ENCODE measurements at places on chromosomes 1 and 21. TPM values are rescaled to one million over a fixed set of nuclear protein-coding genes. Genes with fewer than 3 reads are reported as not detected.

The DENND4B gene
- 84.7 TPM for total RNA-seq

The ETS2 gene
- 186 TPM for total RNA-seq

The UBQLN4 gene
- total RNA-seq = 25.0 TPM

DNA sequence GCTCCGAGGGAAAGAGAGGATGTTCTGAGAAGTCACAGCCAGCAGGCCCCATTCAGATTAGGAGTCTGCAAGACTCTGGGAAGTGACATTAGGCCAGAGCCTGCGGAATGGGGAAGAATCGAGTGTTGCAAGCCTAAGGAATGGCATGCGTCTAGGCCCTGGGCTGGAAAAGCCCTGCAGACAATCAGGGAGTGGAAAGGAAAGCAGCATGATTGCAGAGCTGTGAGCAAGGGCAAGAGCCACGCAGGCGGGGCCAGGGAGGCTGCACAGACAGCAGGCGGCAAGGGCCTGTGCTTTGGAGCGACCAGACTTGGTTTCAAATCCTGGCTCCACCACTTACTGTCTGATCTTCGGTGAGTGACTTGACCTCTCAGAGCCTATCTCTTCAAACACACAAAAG lies 118.2 kb downstream of the RRAGC start:
- H3K27me3 ChIP-seq = no peaks in the 10 kb centered on the region
- no peaks in the 10 kb centered on the region for H3K4me1 ChIP-seq
- H3K36me3 ChIP-seq = no peaks in the 10 kb centered on the region

- peaks cover 26% of the 10 kb centered on the region for H3K4me1 ChIP-seq
- H3K27ac ChIP-seq = no peak overlapping the region
- DNase-seq = no peak
- H3K36me3 ChIP-seq = no peaks in the 10 kb centered on the region
These were observed 175.9 kb downstream of the PRDM16 start for GRCh38 chr1:3244927-3245315.

GRCh38 chr1:11670747-11671146 lies 6.7 kb downstream of the FBXO6 start:
- H3K36me3 ChIP-seq = peaks cover 46% of the 10 kb centered on the region
- no peak overlapping the region for H3K27ac ChIP-seq
- no peaks in the 10 kb centered on the region for H3K27me3 ChIP-seq

The CYP4A11 gene
- not detected for total RNA-seq

DNA sequence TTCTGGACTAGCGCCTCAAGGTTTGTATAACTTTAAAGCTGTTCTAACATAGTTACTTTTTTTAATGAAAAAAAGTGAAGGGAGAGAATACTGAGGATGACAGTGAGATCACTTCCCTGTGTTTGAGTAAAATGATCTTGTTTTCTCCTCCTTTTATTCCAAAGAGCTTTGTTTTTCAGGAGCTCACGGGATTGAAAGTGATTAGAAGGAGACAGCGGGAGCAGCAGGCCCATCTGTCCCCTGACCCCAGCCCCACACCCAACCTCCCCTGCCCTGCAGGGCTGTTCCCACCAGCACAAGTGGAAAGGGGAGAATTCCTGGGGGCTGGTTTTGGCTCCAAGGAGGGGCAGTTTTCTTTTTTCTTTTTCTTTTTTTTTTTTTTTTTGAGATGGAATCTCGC lies 2.1 kb upstream of the DNMT3L start:
- no peak overlapping the region for H3K27ac ChIP-seq
- no peaks in the 10 kb centered on the region for H3K36me3 ChIP-seq
- no peaks in the 10 kb centered on the region for H3K4me1 ChIP-seq
- no peak for DNase-seq

DNA sequence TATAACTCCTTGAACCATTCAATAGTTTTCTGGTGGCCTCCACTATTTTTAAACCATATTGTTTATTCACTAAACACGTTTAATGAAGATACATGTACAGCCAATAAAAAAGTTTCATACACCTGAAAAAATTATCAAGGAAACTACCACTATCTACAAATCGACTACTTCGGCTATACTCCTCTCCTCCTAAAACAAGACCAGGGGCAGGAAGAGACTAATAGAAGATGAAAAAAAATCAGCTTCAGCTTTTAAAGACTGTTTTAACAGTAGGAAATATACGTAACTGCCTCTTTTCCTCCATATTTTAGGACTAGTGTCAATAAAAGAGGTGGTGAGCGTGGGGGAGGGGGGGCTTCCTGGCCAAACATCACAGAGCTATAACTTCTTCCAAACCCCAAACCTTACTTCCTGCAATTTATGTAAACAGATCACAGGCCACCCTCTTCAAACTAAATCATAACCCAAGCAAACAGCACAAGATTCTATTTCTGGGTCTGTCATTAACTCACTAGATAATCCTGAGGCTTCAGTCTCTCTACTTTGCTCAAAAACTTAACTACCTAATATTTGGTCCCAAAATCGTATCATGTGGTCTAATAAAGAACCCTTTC lies 15.1 kb downstream of the FOXJ3 start:
- H3K4me1 ChIP-seq = peaks cover 3% of the 10 kb centered on the region
- no peak overlapping the region for H3K4me3 ChIP-seq
- H3K36me3 ChIP-seq = no peaks in the 10 kb centered on the region
- peak; percentile 30 for DNase-seq
- H3K27me3 ChIP-seq = no peaks in the 10 kb centered on the region

The F5 gene
- total RNA-seq = 0.74 TPM

- no peak overlapping the region for H3K27ac ChIP-seq
- no peaks in the 10 kb centered on the region for H3K4me1 ChIP-seq
- no peak for DNase-seq
- no peaks in the 10 kb centered on the region for H3K27me3 ChIP-seq
- H3K4me3 ChIP-seq = no peak overlapping the region
These were observed 23.9 kb downstream of the CITED4 start for GRCh38 chr1:40838045-40838979.

- H3K27ac ChIP-seq = no peak overlapping the region
- no peaks in the 10 kb centered on the region for H3K36me3 ChIP-seq
- H3K27me3 ChIP-seq = no peaks in the 10 kb centered on the region
- peaks cover 3% of the 10 kb centered on the region for H3K4me1 ChIP-seq
These were observed 123.9 kb upstream of the TMPRSS2 start for GRCh38 chr21:41631564-41632461.

Measured in lung (tissue), 17 donors.